Activated CD4-positive, alpha-beta T cell treated with anti-CD3 and anti-CD28 coated beads for 24 hours (primary cell): ENCODE measurements at places on chromosomes 13 and 19.

DNA sequence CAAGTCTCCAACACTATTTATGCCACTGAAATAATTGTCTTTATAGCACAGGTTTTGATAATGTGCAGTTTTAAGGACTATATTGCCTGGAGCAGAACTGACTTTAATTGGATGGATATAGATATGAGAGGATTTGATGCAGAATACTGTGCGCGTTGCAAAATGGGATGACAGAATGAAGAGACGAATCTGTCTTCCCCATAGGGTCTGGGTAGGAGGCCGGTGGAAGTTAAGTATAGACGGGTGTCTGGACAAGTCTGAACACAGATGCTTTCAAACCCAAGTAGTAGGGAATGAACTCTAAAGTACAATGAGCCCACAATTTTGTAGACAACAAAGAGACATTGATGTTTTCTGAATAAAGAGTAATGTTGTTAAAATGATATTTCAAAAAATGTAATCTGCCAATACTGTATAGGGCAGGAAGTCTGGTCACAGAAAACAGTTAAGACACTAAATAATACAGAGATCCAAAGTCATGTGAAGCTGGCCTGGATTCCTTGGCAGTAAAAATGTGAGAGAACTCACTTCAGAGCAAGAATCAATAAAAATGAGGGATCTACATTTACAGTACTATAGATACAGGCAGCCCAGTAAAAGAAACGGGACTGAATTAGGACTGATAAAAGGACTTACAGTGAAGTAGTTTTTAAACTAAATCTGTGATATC lies 125.5 kb downstream of the ENOX1 start:
- DNase-seq, result no peak

- no peak for DNase-seq
Observed at GRCh38 chr13:113472355-113473025, 18.0 kb downstream of the DCUN1D2 start.

DNA sequence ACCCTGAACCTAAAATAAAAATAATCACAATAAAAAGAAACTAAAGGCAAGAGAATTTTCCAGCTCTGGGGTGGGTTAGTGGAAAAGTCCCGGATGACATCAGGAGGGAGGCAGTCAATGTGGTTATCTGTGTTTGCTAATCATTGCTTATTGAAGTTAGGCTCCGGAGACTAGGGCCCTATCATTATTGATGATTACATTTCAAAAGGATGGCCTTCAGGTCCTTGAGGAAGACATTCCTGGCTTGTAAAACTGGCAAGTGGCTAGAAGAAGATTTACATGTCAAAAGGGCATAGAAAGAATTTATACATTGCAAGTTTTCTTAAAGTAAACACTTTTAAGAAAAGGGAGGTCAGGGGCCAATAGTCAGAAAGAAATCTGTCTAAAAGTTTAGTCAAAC lies 123.4 kb downstream of the POSTN start:
- no peak for DNase-seq

- no peak for DNase-seq
Observed at GRCh38 chr19:41546386-41546789, 29.6 kb upstream of the CEACAM21 start.

DNA sequence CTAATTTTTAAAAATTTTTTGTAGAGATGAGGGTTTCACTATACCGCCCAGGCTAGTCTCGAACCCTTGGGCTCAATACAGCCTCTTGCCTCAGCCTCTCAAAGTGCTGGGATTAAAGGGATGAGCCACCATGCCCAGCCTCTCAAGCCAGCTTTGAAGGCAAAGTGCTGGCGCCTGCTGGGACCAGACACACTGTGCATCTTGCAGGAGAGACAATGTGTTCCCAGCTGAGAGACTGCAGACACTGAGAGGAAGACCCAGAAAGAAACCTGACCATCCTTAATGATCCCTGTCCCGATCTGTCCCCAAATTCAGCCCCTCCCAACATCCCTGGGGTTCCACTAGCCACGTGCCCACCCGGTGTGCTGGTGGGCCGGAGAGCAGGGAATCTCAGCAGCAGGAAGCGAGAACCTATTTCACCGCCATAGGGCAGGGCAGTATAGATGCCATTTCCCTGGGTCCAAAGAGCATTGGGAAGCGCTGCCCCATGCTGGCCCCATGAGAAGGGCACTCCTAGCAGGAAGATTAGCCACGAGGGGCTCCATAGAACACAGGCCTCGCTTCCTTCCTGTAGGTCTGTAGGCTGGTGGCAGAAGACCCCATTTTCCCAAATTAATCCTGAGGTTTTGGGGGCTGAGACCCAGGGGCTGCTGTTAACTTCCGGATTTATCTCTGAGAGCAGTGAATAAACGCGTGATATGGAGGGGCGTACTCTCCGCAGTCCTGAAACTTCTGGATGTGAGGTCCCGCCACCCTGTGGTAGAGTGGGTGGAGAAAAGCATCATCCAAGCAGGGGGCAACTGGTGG lies 968 bp downstream of the RAVER1 start:
- DNase-seq, result no peak

DNA sequence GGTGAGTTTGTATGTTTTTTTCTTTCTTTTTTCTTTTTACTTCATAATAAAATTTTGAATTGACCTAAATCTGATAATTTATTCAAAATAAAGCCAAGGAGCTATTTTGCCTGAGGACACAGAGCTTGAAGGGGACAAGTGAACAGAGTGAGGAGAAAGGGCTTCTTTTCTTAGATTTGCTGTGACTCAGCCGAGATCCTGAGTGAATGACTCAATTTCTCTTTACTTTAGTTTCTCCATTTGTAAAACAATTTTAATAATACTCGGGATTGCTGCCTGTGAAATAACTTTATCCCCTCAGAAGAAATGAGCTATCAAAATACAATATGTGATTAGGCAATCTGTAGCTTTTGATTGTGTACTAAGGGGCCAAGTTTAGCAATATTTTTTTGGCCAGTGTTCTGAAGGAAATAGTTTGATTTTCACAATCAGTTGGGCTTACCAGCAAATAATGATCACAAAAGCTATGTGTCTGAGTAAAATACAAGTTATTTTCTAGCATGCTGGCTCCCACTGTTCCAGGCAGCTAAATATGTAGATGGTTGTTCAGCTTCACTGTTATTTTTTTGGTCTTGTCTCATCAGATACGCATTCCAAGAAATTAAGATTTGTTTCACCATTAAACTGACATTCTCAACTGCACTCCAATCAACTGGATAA lies 437.5 kb downstream of the FGF9 start:
- DNase-seq, result no peak

- no peak for DNase-seq
Observed at GRCh38 chr13:111506125-111506524, 185.7 kb downstream of the TEX29 start.

- DNase-seq, result no peak
Observed at GRCh38 chr19:33350538-33351309, 22.8 kb upstream of the CEBPG start.

- DNase-seq, result no peak
Observed at GRCh38 chr19:42251572-42252358, 3.2 kb downstream of the ERF start.
